ENCODE measurements at places on chromosomes 6 and 20.
A peak's percentile ranks its signal among the peaks of the same experiment; 100 is the strongest.

DNA sequence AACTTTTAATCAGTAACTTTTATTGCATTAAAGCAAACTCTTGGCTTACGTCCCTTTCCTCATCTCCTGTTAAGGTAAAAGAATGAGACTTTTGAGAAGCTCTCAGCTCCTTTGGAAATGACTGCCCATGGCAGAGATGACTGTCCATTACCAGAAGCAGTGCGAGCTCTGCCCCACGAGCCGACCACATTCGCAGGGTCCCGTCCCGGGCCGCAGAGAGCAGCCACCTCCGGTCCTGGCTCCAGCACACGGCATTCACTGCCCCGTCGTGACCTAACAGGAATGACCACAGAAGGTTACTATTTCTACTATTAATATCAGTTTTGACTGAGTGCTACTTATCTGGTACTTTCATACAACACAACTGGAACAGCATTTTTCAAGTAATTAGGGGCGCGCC is 63.4 kb downstream of the WDR27 start:
- DNase-seq, result no peak

GRCh38 chr20:37542281-37542680 is 14.6 kb upstream of the BLCAP start:
- no peak for DNase-seq

- no peak for DNase-seq
These were observed 94.9 kb downstream of the OGFRL1 start for GRCh38 chr6:71383476-71383875.

- peak; percentile 59 for DNase-seq
These were observed 8.7 kb downstream of the RNF24 start for GRCh38 chr20:4006640-4007039.

DNA sequence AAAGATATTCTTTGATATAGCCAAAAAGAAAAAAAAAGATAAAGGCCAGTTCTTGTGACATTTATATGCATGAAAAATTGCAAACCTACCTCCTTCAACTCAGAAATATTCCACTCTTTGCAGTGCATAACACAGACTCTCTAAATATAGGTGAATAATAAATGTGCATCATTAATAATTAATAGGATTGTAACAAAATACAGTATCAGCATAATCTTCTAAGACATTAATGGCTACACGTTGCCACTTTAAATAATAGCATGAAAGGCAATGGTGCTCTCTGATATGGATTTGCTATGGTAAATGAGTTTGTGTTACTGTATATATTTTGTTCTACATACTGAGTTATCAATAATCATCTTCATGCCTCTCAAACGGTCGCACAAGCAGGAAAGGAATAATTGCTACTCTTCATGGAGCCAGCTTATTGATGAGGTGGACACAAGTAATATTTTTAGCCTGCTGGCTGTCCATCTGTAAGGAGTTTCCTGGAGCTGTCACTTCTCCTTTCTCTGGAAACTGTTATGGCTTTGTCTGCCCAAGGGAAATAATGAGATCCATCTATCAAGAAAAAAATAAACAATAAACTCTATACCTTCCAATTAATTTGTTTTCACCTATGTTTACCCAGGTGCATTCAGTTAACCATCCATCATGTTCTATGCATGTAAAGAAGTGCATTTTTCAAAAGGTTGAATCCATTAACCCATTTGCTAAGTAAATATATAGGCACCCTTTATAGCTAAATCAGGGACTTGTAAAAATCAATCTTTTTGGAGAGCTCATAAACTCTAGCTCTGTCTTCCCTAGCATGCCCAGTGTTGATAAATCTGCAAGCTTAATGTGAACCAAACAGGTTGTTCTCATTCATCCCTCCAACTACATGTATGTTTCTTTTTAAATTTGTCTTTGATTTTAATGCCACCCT is 253.0 kb downstream of the NKAIN2 start:
- DNase-seq, result no peak

DNA sequence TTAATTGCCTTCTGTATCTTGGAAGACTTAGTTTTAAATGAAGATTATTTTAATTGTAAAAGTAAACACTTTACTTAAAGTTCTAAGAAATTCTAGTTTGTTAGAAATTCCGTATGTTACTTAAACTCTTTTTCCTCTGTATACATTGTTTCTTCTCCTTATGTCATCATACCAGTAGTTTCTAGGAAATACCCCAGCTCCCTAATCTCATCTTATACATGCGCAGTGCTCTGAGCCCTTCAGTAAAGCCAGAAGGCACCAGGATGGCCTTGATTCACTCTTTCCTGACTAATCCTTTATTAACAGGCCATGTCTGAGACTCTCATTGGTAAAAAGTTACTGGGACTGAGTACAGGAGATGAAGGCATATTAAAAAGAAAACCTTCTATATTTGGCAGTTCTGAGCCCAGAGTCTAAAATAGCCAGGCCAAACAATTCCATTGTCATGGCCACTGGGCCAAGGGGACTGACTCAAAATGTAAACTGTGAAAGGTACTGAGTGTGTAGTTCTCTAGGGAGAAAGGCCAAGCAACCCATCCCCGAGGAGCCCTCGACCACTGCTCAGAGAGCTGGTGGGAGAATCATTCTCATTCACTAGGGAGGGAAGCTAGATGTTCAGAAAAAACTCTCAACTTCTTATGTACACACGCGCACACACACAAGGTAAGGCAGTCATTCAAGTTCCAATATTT is 25.0 kb downstream of the SLC22A1 start:
- no peak for DNase-seq

GRCh38 chr6:165746331-165746730 is 83.3 kb upstream of the PDE10A start:
- DNase-seq, result peak; percentile 50

GRCh38 chr6:145866456-145867396 is 52.1 kb upstream of the FBXO30 start:
- no peak for DNase-seq

DNA sequence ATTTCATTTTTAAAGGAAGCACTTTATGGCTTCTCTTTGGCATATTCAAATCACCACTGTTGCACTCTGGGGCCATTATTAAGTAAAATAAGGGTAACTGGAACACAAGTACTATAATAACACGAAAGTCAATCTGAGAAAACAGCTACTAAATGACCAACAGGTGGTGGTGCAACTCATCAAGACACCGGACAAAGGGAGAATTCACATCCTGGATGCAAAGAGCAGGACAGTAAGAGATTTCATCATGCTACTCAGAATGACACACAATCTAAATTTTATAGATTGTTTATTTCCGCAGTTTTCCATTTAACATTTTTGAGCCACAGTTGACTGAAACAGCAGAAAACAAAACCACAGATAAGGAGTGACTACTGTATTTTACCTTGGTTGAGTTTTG is 27.6 kb upstream of the LY86 start:
- DNase-seq, result peak; percentile 14

GRCh38 chr6:29319931-29320330 is 18.4 kb downstream of the OR14J1 start:
- DNase-seq, result no peak

- DNase-seq, result no peak
These were observed 107.4 kb upstream of the TNFAIP3 start for GRCh38 chr6:137759624-137760023.

DNA sequence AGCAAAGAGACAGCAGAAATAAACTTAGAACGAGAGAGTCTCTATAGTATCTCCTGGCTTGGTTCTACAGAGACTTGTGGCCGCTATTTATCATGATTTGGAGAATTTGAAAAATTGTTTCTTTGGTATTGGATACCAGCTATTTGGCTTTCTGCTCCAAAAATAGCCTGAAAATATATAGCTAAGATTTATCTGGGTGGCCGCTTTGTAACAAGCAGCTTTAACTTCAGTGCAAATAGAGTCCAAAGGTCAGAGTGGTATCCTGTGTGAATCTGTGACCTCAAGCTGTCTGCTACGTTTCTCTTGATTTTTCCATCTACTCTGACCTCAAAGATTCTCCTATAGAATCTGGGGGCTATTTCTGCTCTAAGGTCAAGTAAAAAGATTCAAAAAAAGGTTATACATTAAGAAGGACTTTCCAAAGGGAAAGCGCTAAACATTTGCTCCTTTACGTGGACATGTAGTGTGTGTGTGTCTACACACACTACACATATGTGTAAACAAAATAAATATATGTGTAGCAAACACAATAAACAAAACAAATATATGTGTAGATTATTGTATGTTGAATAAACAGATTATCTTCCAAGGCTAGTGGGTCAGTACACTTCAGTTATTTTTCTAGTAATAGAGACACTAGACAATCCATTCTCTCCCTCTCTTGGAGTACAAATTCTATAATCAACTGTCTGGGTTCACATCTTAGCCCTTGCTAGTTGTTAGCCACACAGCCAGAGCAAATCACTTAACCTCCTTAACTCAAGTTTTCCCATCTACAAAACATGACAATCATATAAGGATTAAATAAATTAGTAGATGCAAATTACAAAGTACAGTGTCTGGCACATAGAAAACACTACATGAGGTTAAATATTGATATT is 40.8 kb downstream of the CHD6 start:
- no peak for DNase-seq

- DNase-seq, result peak; percentile 22
These were observed 281.2 kb upstream of the SUPT3H start for GRCh38 chr6:45658958-45659357.

DNA sequence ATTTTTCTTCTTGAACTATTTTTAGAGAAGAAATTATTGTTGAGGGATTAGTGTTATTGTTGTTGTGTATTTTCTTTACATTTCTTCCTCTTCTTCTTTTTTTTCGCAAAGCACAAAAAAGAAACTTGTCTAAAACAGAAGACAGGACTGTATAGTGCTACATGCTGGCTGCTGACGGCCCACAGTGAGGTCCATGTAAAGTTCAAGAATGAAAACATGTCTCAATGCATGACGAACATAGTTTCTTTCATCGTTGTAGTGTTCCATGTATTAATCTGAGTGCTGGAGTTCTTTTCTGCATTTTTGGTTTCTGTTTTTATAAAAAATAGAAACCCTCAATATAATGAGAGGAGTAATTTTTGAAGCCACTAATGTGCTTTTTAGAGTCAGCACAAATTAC is 462.9 kb upstream of the MARCKS start:
- DNase-seq, result no peak

DNA sequence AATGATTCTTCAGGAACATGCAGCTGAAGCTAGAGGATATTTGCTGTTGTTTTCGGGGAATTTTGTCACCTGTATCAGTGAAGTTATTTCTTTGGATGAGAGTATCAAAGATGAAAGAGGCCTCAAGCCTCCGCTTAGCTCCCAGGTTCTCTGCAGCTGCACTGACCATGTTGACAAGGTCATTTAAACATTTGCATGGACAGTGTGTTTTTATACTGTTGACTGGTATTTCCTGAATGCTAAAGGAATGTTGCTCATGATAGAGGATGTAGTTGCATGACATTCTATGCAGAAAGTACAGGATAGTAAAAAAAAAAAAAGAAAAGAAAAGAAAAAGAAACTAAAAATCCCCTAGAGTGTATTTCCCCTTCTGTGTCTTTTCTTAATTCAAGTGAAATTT is 165.6 kb upstream of the LAMP5 start:
- DNase-seq, result no peak

GRCh38 chr6:168156742-168157265 is 77.8 kb upstream of the FRMD1 start:
- no peak for DNase-seq

GRCh38 chr6:14240411-14241166 is 123.0 kb downstream of the CD83 start:
- DNase-seq, result no peak

GRCh38 chr6:31681135-31681671 is 336 bp upstream of the LY6G5C start:
- no peak for DNase-seq

DNA sequence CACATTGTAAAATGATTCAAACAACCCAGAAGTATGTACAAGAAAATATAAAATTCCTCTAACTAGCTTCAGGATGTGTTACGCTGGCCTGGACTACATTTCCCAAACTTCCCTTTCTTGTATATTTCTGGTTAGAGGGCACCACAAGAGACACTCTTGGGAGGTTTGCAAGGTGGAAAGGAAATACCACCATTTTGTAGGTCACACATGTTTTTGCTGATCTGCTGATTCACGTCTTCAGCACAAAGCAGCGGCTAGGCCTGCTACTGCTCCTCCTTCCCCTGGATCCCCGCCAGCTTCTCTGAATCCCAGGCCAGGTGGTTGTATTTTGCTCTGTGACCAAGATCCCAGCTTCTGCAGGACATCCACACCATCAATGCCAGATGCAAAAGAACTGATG is 104.2 kb downstream of the AGPAT4 start:
- peak; percentile 41 for DNase-seq

DNA sequence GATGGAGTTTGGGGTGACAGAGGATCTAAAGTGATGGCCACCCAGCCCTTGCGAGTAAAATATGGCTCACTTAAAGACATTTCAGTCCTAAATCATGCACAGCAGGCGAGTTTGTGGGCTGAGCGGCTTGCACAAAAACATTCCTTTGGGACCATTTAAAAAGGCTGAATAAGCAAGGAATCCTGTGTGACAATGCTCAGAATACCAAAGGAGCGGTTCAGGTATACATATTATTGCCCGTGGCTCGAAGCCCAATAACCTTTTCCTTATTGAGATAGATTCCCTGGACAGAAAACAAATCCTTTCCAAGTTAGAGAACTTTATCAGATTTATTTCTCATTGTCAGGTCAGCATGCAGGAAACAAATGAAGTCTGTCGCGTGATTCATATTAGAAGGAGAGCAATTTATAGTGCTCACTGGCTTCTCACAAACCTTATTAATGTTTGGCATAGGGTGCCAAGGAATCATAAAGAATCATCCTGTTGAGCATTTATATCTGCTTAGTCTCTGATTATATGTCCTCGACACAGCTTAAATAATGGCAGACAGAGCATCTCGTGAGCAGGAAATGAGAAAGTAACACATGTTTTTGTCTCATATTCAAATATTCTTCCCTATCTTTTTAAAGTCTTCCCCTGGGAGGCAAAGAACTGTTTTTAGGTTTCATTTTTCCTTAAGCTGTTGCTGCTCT is 121.3 kb downstream of the TRMT11 start:
- no peak for DNase-seq

GRCh38 chr6:67558985-67559384 is 1076.1 kb upstream of the ADGRB3 start:
- DNase-seq, result no peak

- no peak for DNase-seq
These were observed 31.4 kb upstream of the GSTA4 start for GRCh38 chr6:53026526-53026925.

DNA sequence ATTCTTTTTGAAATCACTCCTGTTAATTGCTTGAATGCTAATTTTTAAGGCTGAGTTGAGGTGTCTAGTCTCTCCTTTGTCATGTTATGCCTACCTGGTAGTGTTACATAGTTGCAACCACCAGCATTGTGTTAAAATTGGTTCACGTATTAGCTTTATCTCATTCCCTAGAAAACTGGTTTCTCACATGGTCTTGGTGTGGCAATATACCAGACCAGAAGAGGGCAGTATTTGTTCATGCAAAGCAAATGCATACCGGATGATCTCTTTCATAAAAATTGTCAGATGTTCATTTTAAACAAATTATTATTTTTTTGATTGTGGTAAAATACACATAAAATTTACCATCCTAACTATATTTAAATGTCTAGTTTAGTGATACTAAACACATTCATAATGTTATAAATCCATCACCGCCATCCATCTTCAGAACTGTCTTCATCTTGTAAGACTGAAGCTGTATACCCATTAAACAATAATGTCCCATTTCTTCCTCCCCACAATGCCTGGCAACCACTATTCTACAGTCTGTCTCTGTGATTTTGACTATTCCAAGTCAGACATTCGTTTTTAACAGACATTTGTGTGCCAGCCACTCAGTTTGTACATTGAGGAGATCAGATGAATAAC is 92.8 kb downstream of the ATRN start:
- peak; percentile 61 for DNase-seq
